Effector memory CD4-positive, alpha-beta T cell (primary cell): ENCODE measurements at places on chromosomes 1 and 21.

DNA sequence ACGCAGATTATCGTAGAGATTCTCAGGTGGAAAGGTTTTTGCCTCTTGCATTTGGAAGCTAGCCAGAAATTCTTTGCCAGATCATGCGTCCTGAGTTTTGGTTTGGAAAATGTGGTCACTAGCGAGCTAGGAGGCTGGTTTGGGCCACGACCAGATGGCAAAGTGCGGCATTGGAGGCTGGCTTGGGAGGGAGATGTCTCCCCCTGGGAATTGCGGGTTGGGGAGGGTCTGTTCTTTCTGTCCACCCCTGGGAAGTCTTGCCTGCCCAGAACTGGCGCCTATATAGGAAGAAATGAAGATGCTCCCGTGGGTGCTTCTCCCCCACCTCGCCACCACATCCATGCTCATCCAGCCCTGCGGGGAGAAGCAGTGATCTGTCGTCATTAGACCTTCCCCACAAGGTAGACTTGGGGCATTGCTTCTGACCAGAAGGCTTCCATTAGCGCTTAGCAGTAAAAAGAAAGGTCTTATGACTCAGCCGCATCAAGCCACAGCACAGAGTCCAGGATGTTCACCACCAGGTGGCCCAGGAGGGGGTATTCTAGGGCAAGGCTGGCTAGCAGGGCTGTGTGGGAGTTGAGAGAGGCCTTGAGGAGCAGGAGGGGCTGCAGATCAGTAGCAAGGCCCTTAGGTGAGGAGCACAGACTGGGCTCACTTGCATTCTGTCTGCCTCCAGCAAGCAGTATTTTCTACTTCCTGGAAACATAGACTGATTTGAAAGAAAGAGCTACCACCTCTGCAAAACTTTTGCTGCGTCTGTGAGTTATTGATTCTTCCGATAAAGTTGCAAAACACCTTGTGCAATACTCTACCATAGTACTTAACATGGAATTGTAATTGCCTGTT, 1.5 kb upstream of the PTP4A2 start:
- peak; percentile 66 for DNase-seq

GRCh38 chr1:237879195-237879594, 11.5 kb downstream of the ZP4 start:
- no peak for DNase-seq

DNA sequence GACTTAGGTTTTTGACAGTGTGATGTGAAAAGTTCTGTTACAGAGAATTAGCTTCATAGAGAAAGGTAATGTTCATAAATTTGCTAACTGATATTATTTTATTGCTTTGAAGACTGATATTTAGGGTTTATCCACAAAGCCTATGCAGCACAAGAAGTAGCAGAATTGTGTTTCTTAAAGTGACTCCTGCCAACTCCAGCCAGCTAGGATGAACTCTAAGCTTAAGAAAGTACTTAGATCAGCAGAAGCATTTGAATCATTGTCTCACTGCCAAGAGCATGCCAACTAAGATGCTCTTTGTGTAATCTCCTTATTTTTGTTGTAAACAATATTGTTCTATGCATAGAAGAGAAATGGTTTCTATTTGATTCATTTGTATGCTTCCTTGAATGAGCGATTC, 589.4 kb upstream of the ADGRL4 start:
- no peak for DNase-seq

DNA sequence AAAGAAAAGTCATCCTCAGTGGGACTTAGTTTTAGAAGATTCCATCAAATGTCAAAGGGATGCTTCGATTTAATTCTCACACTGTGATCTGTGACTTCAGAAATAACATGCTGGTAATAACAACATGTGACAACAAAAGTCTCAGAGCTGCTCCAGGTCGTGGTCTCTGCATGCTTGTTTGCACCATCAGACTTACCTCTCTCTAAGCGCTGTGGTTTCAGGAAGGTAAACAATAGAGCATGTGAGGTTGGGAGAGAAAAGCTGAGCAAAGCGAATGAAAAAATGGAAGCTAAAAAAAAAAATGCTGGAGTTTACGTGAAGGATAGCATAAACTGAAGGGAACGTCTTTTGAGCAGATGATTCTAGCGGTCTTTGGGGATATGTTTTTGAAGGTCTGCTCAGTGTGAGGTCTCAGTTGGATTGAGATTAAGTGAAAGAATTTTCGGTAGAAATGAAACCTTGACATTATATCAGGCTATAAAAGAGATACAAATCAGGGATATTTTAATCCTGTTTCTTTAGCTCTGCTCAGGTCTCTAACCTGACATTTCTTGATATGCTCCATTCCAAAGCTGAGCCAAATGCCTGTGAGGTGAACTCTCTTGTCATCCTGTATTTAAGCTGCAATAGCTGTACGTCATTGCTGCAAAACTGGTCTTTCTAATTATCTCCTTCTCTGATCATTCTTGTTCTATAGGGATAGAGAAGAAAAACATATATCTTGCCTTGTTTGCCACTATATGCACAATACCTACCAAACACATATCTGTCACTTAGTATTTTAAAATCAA, 86.5 kb downstream of the C1orf21 start:
- DNase-seq = no peak

DNA sequence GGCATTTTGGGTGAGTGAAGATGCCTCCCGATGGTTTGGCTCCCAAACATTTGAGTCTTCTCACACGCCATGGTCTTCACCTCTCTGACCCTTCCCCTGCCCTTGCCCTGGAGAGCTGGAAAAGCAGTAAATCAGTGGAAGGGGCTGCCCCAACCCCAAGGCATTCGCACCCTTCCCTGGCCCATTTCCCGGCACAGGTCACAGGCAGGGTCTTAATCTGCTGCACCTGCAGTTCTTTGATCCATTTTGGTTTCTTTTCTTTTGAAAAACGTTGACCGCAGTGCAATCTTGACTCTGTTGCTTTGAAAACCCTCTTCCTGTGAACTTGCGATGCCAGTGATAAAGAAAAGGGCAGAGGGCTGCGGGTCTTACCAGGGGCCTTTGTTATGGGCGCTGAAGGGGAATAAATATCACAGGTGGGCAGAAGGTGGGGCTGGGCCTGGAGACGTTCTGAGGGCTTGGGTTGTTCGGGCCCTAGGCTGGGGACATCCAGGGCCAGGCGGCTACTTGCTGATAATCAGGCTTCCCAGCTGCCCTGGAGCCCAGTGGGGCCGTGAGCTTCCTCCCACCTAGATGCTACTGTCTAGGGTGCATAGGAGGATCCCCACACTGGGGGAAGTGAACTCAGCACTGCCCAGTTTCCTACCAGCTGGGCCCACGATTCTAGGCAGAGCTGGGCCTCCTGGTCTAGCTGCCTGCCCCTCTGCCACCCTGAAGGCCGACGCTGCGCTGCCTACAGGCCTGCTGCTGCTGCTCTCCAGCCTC, 38.6 kb upstream of the EPS8L3 start:
- peak; percentile 26 for DNase-seq

- DNase-seq = no peak
Observed at GRCh38 chr1:220873868-220874655, 5.2 kb upstream of the HLX start.
